ENCODE measurements at places on chromosomes 4 and X.

GRCh38 chr4:6761649-6762615, 20.6 kb upstream of the KIAA0232 start:
- DNase-seq = no peak

- no peak for DNase-seq
Observed at GRCh38 chr4:8198206-8198905, 734 bp upstream of the SH3TC1 start.

GRCh38 chr4:127533028-127533700, 99.6 kb upstream of the INTU start:
- DNase-seq = no peak

- no peak for DNase-seq
Observed at GRCh38 chrX:116399681-116400080, 36.7 kb upstream of the SLC6A14 start.

DNA sequence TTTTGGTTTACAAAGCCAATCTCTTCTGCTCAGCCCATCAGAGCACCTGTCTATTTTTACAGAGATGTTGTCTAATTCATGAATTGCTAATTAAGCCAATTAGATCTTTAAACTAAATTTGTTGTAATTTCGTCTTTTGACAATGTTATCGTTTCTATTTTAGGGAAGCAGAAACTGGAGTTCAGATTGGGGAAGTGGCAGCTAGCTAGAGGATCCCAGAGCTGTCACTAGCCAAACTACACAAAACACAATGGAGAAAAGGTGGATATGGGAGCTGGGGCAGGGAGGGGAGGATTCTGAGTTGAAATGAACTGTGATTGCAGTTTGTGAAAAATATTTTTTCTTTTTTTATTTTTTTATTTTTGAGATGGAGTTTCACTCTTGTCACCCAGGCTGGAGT, 35.8 kb downstream of the CASP3 start:
- no peak for DNase-seq

DNA sequence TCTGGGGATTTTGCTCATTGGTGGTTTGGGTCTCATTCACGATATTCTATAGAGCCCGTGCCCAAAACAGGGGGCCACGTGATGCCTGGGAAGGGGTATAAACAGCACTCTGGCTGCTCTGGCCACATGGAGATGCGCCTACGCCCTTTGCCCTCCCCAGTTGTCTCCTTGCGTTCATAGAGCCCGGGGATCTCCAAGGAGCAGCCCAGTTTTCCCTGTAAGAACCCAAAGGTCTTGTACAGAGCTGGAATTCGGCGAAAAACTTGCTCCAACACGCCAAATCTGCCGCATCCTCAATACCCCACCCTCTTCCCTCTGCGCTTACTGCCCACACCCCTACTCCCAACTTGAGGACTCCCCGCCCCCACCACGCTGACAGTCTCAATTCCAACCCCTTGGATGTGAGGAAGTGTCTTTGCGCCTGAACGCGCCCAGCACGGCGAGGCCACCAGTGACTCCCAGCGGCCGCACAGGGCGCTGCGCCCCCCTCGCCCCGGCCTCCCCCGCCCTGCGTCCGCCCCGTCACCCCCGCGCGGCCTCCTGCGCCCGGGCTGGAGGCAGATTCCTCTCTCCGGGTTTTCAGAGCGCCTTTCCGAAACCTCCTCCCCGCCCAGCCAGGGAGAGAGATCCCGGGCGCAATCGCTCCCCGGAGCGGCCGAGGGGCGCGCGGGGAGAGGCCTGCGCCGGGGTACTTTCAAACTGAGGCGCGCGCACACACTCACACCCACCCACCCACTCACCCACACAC, at the start of gene NHS:
NHS (plus strand) TSS at position 582 of the 748 bp plus-strand sequence. CDS start 558 bp downstream, outside the sequence.
- no peak for DNase-seq

- DNase-seq = no peak
Observed at GRCh38 chrX:24694825-24695224, 1.1 kb downstream of the POLA1 start.

- DNase-seq = no peak
Observed at GRCh38 chr4:178632415-178632814, 1190.2 kb upstream of the AGA start.

DNA sequence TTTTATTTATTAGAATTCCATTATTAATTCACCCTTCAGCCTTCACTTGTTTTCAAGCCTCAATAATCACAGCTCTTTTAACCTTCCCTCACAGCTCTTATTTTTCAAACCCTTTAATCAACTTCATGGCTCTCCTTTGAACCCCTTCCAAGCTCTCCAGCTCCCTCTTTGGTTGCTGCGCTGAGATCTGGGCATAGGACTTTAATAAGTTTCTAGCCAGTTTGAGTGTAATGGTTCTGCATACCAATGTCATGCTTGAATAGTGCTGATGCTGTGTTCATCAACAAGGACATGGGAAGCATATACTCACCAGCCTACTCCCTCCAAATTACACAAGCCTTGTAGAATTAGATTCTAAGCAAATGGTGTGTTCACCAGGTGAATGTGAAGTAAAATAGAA, 3.5 kb upstream of the RNF212 start:
- DNase-seq = no peak

GRCh38 chr4:73707918-73708577, 32.3 kb upstream of the CXCL8 start:
- DNase-seq = no peak

Measured in NCI-H2029 (cell line).